LNCaP clone FGC (cell line): ENCODE measurements at places on chromosomes 2 and 18.
A peak's percentile ranks its signal among the peaks of the same experiment; 100 is the strongest.

- no peak for DNase-seq
Measured at GRCh38 chr2:161243905-161244304, 64.3 kb upstream of the PSMD14 start.

GRCh38 chr2:160324917-160325316 is 124.8 kb upstream of the ITGB6 start:
- no peak for DNase-seq

- no peak for DNase-seq
Measured at GRCh38 chr18:27017901-27018500, 152.5 kb upstream of the AQP4 start.

DNA sequence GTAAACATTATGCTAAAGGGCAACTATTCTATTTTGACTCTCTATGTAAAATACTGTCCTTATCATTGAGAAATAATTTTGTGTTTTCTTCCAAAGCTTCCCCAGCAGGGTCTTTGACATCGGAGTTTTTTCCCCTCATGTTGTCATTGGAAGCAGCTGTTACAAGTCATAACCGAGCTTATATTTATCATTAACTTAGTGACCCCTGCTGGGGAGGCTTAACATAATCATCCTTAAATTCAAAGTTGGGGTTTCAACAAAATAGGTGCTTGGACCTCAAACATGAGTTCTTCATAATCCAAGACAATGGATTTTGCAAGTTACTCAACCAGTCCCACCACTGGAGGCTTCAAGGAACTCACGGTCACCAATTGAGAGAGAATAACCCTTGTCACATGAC is 330.9 kb downstream of the DCC start:
- peak; percentile 2 for DNase-seq

DNA sequence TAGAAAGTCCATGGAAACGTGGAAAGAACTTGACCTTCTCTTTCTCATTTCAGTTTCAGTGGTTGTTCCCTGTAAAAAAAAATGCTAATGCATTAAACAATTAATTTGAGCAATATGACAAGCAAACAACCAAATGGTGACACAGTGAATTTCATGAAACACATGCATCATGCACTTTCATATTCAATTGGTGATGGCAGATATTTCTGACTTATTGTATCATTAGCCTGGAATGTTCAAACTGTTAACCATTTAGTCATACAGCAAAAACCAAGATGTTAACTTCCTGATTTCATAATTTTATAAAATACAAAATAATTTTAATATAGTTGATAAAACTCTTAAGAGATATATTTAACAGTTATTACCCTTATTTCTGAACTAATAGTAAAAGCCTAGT is 85.5 kb downstream of the SCN1A start:
- DNase-seq: no peak

DNA sequence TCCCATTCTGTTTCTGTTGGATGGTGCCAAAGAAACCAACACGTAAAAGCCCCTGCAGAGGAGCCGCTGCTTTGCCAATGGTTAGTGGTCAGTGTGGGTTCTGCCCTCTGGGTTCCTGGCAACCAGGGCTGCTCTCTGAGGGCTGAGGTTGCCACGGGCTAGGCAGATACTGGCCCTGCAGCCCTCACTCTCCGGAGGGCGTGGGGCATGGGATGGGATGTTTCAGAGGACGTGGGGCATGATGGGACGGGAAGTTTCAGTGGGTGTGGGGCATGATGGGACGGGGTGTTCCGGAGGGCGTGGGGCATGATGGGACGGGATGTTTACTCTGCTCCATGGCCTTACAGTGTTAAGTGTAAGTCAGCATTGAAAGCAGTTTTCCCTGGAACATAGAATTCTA is 34.2 kb downstream of the ADI1 start:
- DNase-seq: no peak

GRCh38 chr2:168884975-168885374 is 5.3 kb downstream of the SPC25 start:
- DNase-seq: no peak

DNA sequence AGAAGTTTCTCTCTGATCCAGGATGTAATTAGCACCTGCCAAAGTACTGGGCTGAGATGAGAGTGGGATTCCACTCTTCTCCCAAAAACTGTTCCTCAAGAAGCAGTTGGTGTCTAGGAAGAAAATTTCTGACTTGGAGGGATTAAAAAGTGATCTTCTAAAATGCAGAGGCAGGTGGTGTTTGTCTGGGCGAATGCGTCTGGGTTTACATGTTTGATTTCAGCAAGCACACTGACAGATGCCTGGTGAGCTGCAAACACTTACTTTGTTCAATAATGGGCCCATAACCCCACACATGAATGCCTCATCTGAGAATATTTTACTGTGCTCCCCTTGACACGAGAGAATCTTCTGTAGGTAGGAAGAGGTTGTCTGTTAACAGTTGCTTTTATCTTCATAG is 24.3 kb upstream of the KCNF1 start:
- DNase-seq: no peak

DNA sequence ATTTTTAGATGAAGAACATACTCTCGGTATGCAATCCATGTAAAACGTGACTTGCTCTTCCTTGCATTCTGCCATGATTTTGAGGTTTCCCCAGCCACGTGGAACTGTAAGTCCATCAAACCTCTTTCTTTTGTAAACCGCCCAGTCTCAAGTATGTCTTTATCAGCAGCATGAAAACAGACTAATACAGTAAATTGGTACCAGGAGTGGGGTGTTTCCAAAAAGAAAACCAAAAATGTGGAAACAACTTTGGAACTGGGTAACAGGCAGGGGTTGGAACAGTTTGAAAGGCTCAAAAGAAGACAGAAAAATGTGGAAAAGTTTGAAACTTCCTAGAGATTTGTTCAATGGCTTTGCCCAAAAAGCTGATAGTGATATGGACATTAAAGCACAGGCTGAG is 1957.9 kb downstream of the SUCLG1 start:
- DNase-seq: no peak

DNA sequence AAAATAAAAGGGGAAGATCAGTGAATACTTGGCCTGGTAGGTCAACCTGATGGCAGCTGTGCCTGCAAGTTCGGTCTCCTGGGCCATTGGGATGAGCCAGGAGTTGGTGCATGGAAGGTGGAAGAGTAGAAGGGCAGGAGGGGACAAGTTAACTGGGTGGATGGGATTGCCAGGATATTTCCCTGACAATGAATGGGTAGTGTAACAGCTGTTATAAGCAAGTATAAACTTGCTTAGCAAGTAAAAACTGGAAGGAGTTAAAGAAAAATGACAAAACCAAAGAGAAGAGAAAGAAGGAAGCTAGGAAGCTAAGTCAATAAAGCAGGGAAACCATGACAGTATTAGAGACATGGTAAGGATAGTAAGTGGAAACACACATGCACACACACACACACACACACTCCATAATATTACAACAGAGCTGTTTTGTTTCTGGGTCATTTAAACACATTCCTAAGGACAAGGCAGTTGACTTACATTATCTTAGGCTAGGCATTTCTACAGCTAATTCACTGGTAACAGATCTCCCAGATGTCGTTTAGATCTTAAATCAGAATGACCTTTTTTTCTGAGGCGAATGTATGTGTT is 29.7 kb downstream of the MEP1B start:
- no peak for DNase-seq

DNA sequence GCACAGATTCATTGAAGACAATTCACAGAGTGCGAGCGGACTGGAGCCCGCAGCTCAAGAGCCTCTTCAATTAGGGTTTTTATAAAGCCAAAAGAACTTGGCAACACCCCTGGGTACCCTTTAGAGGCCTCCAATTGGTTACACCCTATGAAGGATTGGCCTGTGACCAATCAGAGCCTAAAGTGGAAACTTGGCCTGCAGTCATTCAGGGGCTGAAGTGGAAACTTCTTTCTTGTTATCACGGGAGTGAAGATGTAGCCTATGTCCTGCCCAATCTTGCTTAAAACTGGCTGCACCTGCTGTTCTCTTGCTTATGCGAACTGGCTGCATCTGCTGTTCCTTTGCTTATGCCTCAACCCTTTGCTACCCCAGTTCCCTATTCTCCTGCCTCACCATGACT is 1.8 kb upstream of the HJURP start:
- no peak for DNase-seq

DNA sequence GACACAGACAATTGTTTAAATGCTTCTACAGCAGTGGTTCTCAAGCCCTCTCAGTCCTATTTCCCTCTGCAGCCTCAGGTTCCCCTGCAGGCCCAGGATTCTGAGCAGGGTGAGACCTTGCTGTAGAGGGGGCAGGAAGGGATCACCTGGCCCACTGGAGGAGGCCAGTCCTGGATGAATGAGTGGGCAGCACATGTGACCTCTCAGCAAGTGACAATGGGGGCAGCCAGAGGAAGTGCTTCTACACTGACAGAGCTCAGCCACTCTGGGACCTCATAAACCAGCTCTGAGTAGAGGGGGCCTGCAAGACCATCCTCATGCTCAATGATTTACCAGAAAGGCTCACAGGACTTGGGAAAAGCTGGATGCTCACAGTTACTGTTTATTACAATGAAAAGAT is 63.2 kb downstream of the ASB1 start:
- no peak for DNase-seq

DNA sequence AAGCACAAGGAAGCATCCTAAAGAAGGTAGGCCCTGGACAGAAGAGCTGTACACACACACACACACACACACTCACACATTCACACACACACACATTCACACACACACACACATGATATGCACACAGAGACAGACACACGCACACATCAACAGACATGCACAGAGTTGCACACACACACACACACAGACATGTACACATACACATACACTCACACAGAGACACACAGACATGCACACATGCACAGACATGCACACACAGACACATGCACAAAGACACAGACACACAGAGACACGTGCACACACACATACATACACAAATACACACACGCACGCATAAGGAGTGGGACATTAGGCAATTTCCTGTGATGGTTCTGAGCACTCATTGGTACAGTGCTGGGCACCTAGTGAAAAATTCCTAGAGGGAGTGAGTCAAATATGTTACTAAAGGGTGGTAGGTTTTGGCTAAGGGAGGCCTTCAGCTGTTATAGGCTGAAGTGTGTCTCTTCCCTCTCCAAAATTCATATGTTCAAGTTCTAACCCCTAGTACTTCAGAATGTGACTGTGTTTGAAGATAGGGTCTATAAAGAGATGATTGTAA is 26.4 kb downstream of the THNSL2 start:
- DNase-seq: no peak

- DNase-seq: peak; percentile 83
Measured at GRCh38 chr2:9336576-9337314, 86.6 kb downstream of the ITGB1BP1 start.

DNA sequence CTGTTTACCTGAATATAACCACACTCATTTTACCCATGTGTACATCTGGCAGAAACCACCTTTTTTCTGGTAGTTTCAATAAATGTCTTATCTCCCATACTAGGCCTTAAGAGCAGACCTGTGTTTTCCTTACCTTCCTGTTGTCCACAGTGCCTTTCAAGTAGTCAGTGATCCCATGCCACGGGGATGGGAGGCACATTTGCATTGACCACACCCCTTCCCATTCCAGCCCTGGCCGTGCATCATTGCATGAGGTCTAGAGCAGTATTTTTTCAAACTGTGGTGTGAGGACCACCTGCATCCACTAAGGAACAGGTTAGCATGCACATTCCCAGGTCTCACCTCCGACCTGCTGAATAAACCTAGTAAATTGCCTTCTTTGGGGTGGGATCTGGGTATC is 165.2 kb upstream of the FOSL2 start:
- no peak for DNase-seq

- DNase-seq: no peak
Measured at GRCh38 chr2:869357-869871, 81.2 kb upstream of the SNTG2 start.

DNA sequence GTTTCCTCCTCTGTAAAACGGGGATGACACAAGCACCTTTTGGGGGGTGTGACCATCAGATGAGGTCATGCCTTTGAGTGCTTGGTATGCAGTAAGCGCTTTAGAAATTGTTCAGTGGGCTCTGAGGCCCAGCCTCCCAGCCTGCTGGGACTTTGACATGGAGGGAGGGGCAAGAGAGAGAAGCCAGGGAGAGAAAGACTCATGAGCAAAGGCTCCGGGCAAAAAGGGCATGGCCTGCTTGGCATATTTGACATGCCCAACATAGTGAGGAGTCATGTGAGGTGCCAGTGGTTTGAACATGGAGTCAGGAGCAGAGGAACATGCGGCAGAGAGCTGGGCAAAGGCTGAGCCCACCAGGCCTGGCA is 14.0 kb downstream of the TNS1 start:
- DNase-seq: no peak

DNA sequence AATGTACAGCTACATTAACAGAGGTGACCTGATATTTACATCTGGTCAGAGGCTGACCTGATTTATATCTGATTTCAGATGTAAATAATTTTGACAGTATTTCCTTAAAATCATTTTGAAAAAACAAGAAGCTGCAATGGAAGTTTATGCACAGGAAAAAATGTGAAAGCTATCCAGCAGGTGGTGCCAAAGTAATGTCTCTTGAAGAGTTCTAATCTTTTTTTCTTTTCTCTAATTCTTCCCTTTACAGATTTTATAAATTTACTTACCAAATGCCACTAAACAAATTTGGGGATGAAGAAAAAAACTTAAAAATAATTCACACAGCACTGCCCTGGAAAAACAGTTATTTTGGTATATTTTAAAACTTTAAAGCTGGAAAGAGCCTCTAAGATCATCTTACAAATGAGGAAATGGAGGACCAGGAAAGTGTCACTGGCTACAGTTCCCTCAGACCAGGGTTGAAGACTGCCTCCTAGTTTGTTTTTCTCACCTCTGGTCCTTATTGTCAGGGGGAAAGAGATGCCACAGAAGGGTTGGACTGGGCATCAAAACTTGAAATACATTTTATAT is 16.4 kb upstream of the FBLN7 start:
- DNase-seq: peak; percentile 4

GRCh38 chr2:240874715-240875227 is 6.1 kb downstream of the AGXT start:
- no peak for DNase-seq

GRCh38 chr2:96537066-96537733 is 648 bp downstream of the ARID5A start:
- no peak for DNase-seq

DNA sequence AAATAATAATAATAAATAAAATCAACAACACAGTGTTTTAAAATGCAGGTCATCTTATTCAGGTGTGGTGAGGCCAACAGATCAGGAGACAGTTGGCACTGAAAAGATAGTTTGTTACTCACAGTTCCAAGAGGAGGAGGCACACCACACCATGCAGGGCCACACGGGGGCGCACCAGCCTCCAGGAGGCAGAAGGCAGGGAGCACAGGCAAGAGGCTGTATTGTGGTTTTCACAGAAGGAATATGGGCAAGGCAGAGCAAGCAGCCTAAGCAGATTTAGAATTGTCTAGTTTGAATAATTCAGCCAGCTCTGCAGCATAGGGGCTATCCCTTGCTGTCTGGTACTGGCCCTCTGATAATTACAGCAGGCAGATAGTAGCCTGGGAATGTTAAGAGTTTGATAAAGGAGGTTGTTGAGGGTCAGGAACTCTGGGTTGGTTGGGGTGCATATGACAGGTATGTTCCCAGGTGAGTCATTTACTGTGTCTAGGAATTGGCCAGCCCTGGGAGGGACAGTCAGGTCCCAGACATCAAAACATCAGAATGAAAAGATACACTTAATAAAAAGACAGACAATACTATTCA is 31.3 kb downstream of the KIAA2012 start:
- no peak for DNase-seq

- DNase-seq: no peak
Measured at GRCh38 chr2:53672881-53673522, 94.6 kb upstream of the CHAC2 start.
